ENCODE measurements at places on chromosomes 11 and 22. TPM values are rescaled to one million over a fixed set of nuclear protein-coding genes. Genes with fewer than 3 reads are reported as not detected.
A peak's percentile ranks its signal among the peaks of the same experiment; 100 is the strongest.

The CASP5 gene
- total RNA-seq: not detected

The MS4A15 gene
- not detected for total RNA-seq

The TEX12 gene
- not detected for total RNA-seq

The CD44 gene
- total RNA-seq: 26.8 TPM

The TMEM86A gene
- total RNA-seq: 4.6 TPM

The APOL5 gene
- total RNA-seq: not detected

The GDPD4 gene
- total RNA-seq: not detected

GRCh38 chr11:117605331-117605730, 191.7 kb downstream of the DSCAML1 start:
- H3K4me1 ChIP-seq: no peaks in the 10 kb centered on the region
- no peak overlapping the region for H3K27ac ChIP-seq
- no peak overlapping the region for H3K4me3 ChIP-seq
- no peaks in the 10 kb centered on the region for H3K27me3 ChIP-seq
- no peaks in the 10 kb centered on the region for H3K36me3 ChIP-seq
- no peak for DNase-seq

GRCh38 chr11:64010783-64011182, 24.5 kb downstream of the OTUB1 start:
- H3K4me1 ChIP-seq: no peaks in the 10 kb centered on the region
- no peaks in the 10 kb centered on the region for H3K36me3 ChIP-seq
- H3K27ac ChIP-seq: no peak overlapping the region
- no peak overlapping the region for H3K4me3 ChIP-seq

DNA sequence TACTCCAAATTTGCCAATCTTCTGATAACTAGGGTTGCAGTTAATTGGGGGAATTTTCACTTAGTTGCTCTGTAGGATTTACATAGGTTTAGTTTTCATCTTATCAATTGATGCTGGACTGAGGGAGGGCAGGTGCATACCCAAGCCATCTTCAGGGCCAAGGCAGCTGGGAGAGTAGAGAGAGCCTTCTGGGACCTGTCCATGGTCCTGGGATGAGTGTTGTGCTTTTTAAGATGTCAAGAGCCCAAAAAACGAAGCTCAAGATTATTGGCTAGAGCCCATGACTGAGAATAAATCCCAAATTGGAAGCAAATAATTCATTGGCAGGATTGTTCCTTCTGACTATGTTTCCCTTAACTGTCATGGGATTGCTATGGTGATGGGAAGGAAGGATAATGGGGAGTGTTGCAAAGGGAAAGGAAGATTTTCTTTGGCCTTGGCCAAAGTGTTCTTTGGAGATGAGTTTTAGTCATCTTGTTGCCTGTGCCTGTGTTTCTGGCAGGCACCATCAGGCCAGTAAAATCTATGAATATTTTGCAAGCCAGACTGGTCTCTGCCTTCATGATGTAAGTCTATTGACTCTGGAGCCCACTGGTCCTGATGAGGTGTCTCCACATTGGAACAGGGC, 4.5 kb downstream of the SLC22A6 start:
- no peak overlapping the region for H3K4me3 ChIP-seq
- DNase-seq: no peak
- H3K27me3 ChIP-seq: no peaks in the 10 kb centered on the region
- no peaks in the 10 kb centered on the region for H3K36me3 ChIP-seq
- no peak overlapping the region for H3K27ac ChIP-seq
- peaks cover 2% of the 10 kb centered on the region for H3K4me1 ChIP-seq

DNA sequence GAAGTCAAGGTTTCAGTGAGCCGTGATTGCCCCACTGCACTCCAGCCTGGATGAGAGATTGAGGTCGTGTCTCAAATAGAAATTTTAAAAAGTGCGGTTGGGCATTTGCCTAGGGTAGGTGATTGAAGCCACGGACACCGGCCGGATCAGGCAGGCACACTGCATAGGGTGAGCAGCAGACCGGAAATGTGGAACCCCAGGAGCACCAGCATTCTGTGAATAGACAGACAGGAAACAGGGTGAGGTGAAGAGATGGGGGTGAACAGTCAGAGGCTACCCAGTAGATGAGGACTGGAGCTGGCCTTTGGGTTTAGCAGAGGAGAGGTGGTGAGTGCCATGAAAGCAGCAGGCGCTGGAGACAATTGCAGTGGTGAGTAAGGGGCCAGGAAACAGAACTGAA, 43.5 kb downstream of the PPFIA1 start:
- H3K4me1 ChIP-seq: peaks cover 11% of the 10 kb centered on the region
- H3K36me3 ChIP-seq: no peaks in the 10 kb centered on the region
- H3K4me3 ChIP-seq: no peak overlapping the region

DNA sequence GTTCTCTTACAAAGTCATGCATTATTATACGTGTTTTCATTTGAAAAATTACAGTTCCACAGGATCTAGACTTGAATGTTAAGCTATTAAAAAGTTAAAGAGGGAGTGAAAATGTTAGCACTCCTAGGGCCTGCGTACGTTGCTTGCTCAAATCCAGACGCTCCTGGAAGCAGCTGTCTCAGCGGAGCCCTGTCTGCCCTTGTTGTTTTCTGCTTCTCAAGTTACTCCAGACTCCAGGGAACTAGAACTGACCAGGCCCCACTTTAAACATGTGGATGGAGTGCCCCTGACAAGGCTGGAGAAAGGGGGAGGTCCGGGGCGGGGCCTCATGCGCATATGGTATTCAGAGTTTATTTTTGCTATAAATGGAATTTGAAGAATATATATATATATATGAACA, 9.6 kb downstream of the PARVB start:
- H3K27ac ChIP-seq: peak overlapping the region; percentile 68
- no peaks in the 10 kb centered on the region for H3K27me3 ChIP-seq
- H3K4me1 ChIP-seq: no peaks in the 10 kb centered on the region
- H3K4me3 ChIP-seq: no peak overlapping the region

DNA sequence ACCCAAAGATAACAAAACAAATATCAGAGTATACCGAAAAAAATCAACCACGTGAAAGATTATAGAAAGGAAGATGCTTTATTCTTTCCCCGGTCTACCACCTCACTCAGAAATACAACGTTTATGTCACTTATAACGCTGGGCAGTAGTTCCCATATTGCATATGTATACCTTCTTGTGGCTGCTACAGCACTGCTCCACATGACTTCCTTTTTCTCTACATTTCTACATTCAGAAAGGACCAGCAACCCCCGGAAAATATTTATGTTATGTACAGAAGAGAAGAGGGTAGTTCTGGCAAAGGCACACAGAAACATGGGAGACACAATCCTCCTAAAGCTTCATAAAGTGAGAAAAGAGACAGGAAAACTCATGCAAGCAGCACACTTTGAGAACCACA, 56.8 kb downstream of the MTMR2 start:
- H3K36me3 ChIP-seq: peaks cover 16% of the 10 kb centered on the region
- H3K4me1 ChIP-seq: no peaks in the 10 kb centered on the region
- H3K27ac ChIP-seq: no peak overlapping the region
- H3K4me3 ChIP-seq: no peak overlapping the region
- DNase-seq: no peak

DNA sequence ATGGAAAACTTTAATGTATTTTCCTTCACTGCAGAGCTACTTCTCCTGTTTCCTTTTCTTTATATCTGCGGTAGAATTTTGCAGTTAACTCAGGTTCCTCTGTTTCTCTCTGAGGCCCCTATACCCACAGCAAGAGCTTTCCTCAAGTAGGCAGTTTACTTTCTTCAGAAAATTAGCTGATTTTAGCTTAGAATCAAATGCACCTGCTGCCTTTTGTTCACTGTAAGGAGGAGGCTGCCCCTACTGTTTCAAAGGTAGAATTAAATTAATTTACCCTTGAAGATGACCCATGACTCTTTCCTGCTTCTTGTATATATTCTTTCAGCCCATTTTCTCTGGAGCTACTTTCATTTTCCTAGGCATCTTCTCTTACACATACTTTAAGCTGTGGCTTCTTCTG, 68.7 kb upstream of the GDPD4 start:
- peaks cover 10% of the 10 kb centered on the region for H3K36me3 ChIP-seq
- no peak overlapping the region for H3K27ac ChIP-seq
- no peak for DNase-seq
- H3K4me3 ChIP-seq: no peak overlapping the region
- no peaks in the 10 kb centered on the region for H3K27me3 ChIP-seq
- H3K4me1 ChIP-seq: no peaks in the 10 kb centered on the region

DNA sequence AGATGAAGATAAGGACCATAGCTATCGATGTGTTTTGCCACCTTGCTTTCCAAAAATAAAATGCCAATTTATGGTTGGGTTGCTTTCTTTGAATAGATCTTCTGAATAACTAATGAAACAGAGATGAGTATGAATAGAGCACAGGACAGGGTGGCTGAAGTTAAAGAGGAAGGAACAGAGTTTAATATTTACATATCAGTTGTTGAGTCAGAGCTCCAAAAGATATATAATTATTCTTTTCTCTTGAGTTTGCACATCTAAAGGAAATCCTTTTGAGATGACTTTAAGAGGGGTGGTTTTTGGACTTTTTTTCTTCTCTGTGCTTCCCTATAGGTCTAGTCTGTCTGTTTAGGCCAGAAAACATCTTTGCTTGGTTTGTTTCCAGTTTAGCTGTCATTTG, 115.2 kb downstream of the DDX10 start:
- H3K36me3 ChIP-seq: no peaks in the 10 kb centered on the region
- no peak for DNase-seq
- H3K4me3 ChIP-seq: no peak overlapping the region
- H3K27ac ChIP-seq: no peak overlapping the region
- H3K27me3 ChIP-seq: no peaks in the 10 kb centered on the region
- H3K4me1 ChIP-seq: no peaks in the 10 kb centered on the region

Data from right atrium auricular region (tissue), 2 donors.